ENCODE measurements at places on chromosomes 7 and 10. TPM values are rescaled to one million over a fixed set of nuclear protein-coding genes. Genes with fewer than 3 reads are reported as not detected.

The CADPS2 gene
- polyA plus RNA-seq = not detected

The CFAP69 gene
- polyA plus RNA-seq = not detected

The PAX4 gene
- not detected for polyA plus RNA-seq

The SH2D4B gene
- not detected for polyA plus RNA-seq

The CTNNA3 gene
- not detected for polyA plus RNA-seq

The ATE1 gene
- polyA plus RNA-seq = 15.8 TPM

The STEAP1 gene
- not detected for polyA plus RNA-seq

The FAM131B gene
- 0.72 TPM for polyA plus RNA-seq

The HOXA3 gene
- polyA plus RNA-seq = not detected

The FOXI2 gene
- not detected for polyA plus RNA-seq

The ABCB1 gene
- polyA plus RNA-seq = not detected

The IRF5 gene
- polyA plus RNA-seq = 130 TPM

The PANK1 gene
- 0.31 TPM for polyA plus RNA-seq

The CRPPA gene
- 0.47 TPM for polyA plus RNA-seq

All from CD14-positive monocyte (primary cell).